ENCODE measurements at places on chromosomes 13 and 19. TPM values are rescaled to one million over a fixed set of nuclear protein-coding genes. Genes with fewer than 3 reads are reported as not detected.

Gene ACER1
- total RNA-seq: not detected

Gene UHRF1
- total RNA-seq: 24.1 TPM

Gene RXFP2
- total RNA-seq: not detected

Gene NPAS1
- total RNA-seq: not detected

Gene ALG11
- 31.7 TPM for total RNA-seq

DNA sequence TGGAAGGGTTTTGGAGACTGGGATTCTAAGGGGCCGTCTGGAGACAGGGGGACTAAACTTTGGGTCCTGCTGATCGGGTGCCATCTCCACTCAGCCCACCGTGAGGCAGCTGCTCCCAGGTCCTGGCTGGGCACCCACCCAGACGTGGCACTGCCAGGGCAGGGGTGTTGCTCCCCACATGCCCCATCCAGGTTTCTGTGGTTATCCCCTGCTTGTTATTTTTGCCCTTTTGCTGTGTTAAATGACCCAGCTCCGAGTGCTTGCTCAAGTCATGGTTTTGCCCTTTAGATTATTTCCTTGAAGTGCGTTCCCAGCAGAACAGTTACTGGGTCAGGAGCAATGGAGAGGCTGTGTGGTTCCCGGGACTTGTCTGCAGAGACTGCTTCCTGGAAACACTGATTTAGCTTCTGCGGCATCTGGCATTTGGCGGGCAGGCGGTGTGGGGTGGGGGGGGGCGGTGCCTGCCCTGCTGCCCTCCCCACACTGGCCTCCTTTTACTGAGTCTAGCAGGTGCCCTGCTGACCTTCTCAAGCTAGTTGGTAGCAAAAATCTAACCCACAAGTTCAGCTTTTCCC lies 1.9 kb downstream of the RAB11B start:
- DNase-seq: peak; percentile 56

- peak; percentile 36 for DNase-seq
These were observed 347.4 kb downstream of the FGF9 start for GRCh38 chr13:22018076-22018835.

DNA sequence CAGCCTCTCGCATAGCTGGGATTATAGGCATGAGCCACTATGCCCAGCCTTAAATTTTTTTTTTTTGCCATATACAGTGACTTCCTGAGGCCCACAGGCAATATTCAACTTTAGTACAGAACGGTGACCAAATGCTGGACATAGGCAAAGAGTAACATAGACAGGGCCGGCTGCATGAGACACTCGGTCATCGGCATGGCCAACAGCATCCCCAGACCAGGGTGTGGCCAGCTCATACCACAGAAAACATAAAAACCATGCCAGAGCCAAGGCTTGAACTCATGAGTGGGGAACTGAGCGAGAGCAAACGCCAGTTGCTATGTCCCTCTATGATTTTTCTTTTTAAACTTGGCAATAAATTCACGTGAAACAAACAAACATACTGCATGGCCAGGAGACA lies 17.0 kb downstream of the KANK2 start:
- no peak for DNase-seq

DNA sequence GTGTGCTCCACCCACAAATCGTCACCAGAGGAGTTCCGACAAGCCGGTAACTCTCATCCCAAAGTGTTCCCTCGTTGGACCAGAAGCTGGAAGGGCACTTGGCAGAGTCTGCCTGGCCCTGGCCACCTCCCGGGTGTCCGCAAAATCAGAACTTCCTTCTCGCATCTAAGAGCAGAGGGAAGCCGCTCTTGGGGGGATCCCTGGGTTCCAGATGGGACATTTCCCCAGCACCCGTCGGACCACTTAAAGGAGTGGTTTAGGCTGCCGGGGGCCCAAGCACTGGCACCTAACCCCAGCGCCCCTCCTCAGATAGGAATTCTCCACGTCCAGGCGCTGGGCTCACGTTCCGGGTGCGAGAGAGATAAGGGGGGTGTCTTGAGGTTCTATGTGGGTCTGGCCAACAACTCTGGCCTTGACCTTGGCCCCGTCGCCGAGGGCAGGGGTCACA lies 857 bp upstream of the MAP2K7 start:
- DNase-seq: no peak

DNA sequence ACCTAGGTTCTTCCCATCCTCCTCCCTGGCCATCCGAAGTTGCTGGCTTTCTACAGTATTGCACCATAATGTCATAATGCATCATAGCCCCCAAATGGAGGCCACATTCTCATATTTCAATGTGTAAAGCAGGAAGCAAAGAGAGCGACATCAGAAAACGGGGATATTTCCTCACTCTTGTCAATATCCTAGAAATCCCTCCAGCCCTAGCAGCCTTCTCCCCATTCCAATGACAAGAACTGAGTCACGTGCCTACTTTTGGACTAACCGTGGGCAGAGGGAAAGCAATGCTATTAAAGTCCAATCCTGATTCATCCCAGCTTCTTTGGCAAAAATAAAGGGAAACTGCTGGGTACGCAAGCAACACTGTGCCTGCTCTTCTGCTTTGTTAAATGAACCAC lies 4.3 kb upstream of the RAP2A start:
- DNase-seq: peak; percentile 40

- no peak for DNase-seq
These were observed 15.0 kb upstream of the TMPRSS9 start for GRCh38 chr19:2345076-2345475.

DNA sequence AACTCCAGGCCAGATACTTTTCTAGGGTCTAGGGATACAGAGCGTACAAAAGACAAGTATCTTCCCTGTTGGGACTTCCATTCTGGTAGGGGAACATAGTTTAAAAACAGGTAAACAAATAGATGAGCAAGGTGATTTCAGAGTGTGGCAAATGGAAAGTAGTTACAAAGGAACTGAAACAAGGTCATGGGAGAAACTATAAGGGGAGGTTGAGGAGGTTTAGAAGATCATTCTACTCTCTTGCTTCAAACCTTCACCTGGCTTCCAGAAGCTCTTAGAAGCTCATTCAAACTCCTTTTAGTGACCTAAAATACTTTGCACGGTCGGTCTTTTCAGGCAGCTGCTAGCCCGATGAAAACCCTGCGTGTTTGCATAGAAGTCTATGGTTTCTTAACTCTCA lies 9.1 kb downstream of the FFAR2 start:
- no peak for DNase-seq

GRCh38 chr13:23534090-23534489 lies 36.1 kb upstream of the TNFRSF19 start:
- no peak for DNase-seq

DNA sequence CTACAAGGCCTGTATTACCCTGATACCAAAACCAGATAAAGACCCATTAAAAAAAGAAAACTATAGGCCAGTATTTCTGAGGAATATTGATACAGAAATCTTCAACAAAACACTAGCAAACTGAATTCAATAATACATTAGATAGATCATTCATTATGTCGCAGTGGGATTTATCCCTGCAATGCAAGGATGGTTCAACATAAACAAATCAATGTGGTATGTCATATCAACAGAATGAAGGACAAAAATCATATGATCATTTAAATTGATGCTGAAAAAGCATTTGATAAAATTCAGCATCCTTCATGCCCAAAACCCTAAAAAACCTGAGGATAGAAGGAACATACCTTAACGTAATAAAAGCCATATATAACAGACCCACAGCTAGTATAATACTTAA lies 50.0 kb downstream of the RB1 start:
- DNase-seq: no peak

GRCh38 chr19:29271341-29271740 lies 58.4 kb upstream of the UQCRFS1 start:
- no peak for DNase-seq

GRCh38 chr13:110699148-110700145 lies 6.5 kb downstream of the CARS2 start:
- no peak for DNase-seq

DNA sequence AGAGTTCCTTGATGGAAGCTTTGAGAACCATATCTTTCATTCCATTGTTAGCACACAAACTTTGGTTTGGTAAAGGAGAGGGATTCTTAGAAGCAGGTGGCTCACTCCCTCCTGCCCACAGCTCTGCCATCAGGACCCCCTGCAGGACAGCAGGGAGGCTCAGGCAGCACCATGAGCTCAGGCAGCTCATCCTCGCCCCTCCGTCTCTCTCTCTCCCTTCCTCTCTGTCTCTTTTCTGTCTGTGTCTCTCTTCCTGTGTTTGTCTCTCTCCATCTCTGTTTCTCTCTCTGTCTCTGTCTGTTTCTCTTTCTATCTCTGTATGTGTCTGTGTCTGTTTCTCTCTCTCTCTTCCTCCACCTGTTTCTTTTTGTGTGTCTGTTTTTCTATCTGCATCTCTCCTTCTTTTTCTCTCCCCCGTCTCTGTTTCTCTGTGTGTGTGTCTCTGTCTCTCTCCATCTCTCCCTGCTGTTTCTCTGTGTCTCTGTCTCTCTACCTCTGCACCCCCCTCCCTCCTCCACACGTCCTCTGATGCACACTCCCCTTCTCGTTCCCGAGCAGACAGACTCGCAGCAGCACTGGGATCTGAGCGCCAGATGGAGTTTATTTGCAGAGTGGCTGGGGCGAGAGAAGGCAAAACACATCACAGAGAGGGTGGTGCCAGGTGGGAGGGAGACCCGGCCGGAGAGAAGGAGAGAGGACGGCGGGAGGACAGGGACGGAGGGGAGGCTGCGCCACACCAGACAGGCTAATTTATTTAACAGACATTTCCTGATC lies 8.7 kb downstream of the SBK2 start:
- DNase-seq: peak; percentile 51

DNA sequence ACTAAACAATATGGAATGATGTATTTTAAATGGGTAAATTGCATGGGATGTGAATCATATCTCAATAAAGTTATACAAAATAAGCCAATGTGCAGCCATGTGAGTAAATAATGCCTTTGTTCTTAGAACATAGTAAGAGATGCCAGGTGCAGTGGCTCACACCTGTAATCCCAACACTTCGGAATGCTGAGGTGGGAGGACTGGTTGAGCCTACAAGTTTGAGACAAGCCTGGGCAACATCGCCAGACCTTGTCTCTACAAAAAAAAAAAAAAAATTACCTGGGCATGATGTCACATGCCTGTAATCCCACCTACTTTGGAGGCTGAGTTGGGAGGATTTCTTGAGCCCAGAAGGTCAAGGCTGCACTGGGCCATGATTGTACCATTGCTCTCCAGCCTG lies 230.7 kb downstream of the RFC3 start:
- DNase-seq: no peak

All from tongue (tissue), 3 donors.